Cardiac muscle cell (in vitro differentiated cells and primary cell): ENCODE measurements at places on chromosomes 2 and 18. TPM values are rescaled to one million over a fixed set of nuclear protein-coding genes. Genes with fewer than 3 reads are reported as not detected.

Gene FARSB
- 26.7 and 32.5 TPM in 2 replicates for polyA plus RNA-seq

Gene MARCHF4
- not detected in 2 replicates for polyA plus RNA-seq

Gene TUBB8B
- polyA plus RNA-seq: not detected in 2 replicates

Gene EFEMP1
- 0.35 and 2.4 TPM in 2 replicates for polyA plus RNA-seq

Gene ATF2
- 25.7 and 38.3 TPM in 2 replicates for polyA plus RNA-seq

Gene GAL3ST2
- polyA plus RNA-seq: not detected in 2 replicates

Gene ANKRD12
- polyA plus RNA-seq: 21.5 and 47.8 TPM in 2 replicates

Gene IKZF2
- 3.1 and 5.5 TPM in 2 replicates for polyA plus RNA-seq

Gene CTDSP1
- polyA plus RNA-seq: 22.6 and 35.5 TPM in 2 replicates

Gene KCNE4
- polyA plus RNA-seq: 0.71 TPM in 1 of 2 replicates, not detected in the other

Gene COX5B
- polyA plus RNA-seq: 801 and 969 TPM in 2 replicates

Gene DSC3
- polyA plus RNA-seq: 0.81 and 1.5 TPM in 2 replicates

Gene POTEC
- polyA plus RNA-seq: not detected in 2 replicates
